ENCODE measurements at places on chromosomes 2 and 18.

DNA sequence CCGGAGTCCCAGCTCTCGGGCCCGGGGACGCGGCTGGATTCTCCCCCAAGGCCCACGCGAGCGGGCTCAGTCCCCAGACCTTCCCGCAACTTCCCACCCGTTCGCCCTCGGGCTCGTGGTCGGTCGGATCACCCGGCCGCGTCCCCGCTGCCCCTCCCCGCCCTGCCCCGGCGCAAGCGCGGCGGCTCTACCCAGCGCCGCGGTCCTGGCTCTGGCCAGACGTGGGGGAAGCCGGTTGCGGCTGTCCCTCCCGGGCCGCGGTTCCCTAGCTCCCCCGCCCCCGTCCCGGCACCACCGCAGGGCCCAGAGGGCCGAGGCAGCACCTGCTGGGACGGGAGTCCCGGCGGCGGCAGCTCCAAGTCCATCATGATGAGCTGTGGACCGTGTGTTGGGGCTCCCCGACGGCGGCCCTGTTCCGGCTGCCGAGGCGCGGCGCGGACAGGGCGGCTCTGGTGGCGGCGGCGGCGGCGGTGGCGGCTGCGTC, 276 bp downstream of the NFE2L2 start:
- no peak for DNase-seq

- DNase-seq = no peak
These were observed 216.3 kb downstream of the RNF144A start for GRCh38 chr2:7133521-7133920.

- DNase-seq = no peak
These were observed 89.5 kb upstream of the ZNF519 start for GRCh38 chr18:14221689-14222088.

DNA sequence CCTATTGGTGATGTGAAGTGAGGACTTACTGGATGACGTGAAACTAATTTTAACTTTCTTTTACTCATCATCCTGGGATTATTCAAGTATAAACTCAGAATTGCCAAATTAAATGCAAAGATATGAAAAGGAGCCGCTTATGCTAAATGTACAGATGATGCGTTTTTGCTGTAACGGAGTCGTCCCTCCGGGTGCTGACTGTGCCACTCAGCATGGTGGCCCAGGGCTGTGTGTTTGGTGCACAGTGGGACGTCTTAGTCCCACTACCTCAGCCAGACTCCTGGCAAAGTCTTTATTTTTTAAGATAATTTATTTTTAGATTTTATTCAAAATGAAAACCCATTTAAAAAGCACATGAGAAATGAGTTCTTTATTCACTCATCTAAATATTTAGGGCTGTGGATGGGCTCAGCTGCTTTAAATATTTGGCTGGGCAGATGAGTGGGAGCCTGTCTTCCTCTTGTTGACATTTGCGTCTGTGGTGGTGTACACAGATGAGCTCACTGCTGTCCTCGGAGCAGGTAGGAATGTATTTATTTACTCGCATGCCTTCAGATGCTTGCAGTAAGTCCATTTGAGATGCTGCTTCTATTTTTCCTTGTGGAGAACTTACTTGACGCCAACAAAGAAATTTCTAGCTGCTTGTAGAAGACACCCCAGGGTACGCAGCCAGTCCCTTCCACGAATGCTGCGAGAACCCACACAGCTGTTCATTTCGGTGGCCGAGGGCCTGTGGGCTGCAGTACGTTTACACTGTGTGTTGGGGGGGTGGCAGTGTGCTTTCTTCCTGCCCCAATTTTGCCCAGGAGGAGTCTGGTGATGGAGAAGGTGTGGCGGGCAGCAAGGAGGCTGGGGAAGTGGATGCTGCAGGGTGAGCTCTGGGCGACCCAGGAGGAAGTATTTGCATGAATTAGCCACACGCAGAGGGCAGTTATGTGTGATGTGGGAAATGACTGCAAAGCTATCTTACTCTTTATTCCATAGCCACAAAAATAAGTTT, 105.0 kb downstream of the AGAP1 start:
- no peak for DNase-seq

- peak; percentile 15 for DNase-seq
These were observed 41.3 kb downstream of the PSMG2 start for GRCh38 chr18:12744103-12744502.

DNA sequence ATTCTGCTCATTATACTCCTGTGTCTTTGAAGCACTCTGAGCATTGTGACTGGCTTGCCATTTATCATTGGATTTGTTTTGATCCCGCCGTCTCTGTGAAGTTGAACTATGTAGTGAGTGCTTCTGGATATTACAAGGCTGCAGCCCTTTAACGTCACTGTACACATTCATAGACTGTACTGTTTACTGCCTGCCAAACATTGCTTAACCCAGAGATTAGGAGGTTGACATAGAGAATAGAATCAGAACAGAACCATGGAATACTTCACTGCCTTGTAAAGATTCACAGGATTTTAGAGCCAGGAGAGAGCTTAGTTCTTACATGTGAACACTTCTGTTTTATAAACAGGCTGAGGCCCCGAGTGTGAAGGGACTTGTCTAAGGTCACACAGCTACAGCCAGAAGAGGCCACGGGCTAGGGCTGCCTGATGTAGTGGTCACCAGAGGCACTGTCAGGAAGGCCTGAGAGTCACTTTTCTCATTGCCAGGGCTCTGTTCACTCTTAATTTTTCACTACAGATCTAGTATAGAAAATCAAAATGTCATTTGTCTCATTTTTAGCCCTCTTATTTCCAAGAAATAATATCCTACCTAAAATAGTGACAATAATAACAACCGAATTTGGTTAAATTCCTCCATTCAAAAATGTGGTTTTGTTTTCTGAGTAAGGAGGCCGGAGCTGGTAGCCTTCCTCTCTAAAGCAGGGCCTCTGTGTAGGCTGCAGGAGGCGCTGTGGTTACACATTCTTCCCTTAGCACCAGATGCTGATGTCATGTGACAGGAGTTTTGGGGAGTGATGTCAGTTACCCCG, 87.9 kb downstream of the UGGT1 start:
- DNase-seq = peak; percentile 34
